Activated CD8-positive, alpha-beta memory T cell treated with anti-CD3 and anti-CD28 coated beads for 1 hour (primary cell): ENCODE measurements at places on chromosomes 6 and 20.

GRCh38 chr20:46595933-46596332, 45.5 kb upstream of the OCSTAMP start:
- DNase-seq, result no peak

DNA sequence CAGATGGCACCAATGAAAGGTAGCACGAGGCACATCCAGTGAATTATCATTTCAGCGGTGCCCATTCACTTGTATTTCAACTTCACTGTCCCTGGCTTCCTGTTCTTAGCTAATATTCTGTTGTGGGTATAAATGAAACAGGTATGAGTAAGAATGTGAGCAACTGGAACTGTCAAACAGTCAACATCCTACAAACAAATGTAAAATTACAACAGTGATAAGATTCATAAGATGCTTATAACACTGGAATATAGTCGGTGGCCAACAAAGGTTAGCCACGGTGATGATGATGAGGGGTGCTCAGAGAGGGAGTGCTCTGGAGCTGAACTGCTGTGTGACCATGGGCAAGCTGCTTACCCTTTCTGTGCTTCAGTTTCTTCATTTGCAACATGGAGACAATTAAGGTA, 74.9 kb upstream of the TOX2 start:
- no peak for DNase-seq

GRCh38 chr6:50815436-50816114, 3.1 kb upstream of the TFAP2B start:
- no peak for DNase-seq

- DNase-seq, result peak; percentile 30
Observed at GRCh38 chr20:35883778-35884540, 70.3 kb downstream of the SCAND1 start.

GRCh38 chr20:5667705-5668528, 82.3 kb upstream of the SHLD1 start:
- DNase-seq, result no peak

- DNase-seq, result no peak
Observed at GRCh38 chr20:23152308-23152892, 66.3 kb upstream of the CD93 start.

DNA sequence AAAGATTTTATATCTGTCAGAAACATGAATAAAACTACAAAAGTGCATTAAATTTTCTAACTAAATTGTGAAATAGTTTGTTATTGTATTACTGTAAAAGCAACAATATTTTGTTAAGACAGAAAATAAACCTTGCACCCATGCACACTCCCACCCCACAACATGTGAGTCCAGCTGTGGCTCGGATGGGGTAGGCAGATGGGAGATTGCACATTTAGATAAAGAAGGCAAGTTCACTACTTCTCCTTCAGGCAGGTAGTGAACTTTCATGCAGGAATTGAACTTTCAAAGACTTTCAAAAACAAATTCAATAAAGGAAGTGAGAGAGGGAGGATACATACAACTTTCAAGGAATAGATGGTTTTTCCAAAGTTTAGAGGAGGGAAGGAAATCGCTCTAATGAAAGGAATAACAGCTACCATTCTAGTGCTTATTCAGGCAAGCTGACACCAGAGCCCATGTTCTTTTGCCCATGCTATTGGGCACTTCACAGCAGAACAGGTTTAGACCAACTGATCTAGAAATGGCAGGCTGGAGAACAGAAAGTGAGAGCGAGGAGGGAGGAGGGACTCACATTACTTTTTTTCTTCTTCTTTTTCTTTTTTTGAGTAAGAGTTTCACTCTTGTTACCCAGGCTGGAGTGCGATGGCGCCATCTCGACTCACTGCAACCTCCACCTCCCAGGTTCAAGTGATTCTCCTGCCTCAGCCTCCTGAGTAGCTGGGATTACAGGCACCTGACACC, 28.5 kb downstream of the SF3B5 start:
- DNase-seq, result no peak

DNA sequence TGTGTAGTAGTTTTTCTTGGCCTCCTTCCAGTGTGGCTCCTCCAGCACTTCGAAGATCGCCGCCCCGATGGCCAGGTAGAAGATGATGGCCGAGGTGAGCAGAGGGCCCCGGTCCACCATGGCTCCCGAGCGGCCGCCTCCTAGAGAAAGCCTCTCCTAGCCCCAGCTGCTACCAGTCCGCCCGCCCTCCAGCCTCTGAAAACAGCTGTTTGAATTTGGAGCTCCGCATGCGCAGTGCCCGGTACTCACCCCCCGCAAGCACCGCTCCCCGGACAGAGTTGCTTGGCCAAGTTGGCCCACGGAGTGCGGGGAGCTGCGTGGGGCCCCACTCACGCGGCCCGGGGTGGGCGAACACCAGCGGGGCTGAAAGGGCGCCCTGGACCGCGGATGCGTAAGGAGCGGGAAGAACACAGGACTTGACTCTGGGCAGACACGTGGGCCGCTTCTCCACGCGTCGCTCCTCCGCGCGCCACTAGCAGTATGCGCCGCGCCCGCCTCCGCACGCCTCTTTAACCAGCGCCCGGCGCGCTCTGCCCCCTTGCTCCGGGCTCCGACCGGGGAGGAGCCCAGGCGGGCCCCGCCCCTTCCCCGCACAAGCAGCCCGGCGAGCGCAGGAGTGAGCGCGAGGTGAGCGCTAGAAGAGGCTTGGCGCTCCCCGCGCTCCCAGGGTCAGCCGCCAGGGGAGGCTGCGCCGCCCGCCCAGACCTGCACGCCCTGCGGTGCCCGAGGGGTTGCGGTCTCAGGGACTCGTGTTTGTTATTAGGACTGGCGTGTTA, at the start of gene KCNK5:
KCNK5 (minus strand) TSS at position 484 of the 776 bp plus-strand sequence; CDS start at position 120, 364 bp downstream.
- DNase-seq, result no peak

GRCh38 chr6:53239526-53239925, 90.9 kb upstream of the GCM1 start:
- no peak for DNase-seq

- no peak for DNase-seq
Observed at GRCh38 chr6:30192076-30192475, 21.1 kb downstream of the TRIM26 start.

DNA sequence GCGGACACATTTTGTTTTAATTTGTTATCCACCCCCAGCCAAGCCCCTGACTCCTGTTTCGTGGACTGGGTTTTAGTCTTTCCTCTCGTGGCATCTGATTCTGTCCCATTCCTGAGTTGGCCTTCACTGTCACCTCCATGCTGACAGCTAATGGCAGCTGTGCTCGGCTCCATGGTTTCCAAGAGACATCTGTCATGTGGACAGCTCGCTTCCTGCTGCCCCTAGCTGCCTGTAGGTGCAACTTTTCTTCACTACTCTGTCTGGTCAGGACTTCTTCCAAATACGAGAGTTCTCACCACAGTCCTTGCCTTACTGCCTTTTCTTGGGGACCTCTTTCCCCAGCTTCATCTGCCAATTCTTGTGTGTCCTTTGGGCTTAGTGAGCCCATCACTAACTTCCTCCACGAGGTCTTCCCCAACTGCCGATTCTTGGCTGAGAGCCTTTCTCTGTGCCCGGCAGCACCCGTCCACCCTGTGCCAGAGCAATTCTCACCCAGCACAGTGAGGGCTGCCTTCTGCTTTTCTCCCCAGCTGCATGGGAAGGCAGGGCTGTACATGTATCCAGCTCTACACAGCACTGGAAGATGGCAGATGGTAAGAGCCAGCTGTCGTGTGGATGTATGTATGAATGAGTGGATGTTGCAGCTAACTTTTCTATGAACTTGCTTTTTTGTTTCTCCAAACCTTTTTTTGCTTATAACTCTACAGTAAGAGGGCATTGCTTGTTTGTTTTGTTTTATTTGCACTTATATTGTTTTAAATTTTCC, 140.4 kb downstream of the F13A1 start:
- no peak for DNase-seq

DNA sequence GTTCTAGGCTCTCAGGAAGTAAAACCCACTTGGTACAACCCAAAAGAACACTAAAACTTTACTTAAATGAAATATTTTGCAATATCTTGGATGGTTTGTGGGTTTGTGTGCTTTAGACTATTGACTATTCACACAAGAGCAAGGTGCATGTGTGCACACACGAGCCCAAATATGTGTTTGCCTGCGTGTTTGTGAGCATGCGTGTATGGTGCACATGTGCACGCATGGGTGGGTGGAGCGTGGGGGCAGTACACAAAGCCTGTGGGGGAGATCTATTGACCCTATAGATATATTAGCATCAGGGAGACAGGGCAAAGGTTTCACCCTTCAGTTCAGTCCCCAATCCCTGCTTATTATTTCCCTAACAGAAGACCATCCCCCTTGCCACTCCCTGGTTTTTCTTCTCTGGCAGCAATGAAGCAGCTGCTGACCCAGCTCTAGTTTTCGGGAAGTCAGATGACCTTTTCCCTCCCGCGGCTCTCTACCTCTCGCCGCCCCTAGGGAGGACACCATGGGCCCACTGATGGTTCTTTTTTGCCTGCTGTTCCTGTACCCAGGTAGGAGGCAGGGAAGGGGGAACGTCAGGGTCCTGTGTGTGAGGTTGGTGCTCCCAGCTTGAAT, at the start of gene C2:
C2 (plus strand) TSS at position 476 of the 621 bp plus-strand sequence; CDS start at position 512, 36 bp downstream.
- DNase-seq, result no peak

DNA sequence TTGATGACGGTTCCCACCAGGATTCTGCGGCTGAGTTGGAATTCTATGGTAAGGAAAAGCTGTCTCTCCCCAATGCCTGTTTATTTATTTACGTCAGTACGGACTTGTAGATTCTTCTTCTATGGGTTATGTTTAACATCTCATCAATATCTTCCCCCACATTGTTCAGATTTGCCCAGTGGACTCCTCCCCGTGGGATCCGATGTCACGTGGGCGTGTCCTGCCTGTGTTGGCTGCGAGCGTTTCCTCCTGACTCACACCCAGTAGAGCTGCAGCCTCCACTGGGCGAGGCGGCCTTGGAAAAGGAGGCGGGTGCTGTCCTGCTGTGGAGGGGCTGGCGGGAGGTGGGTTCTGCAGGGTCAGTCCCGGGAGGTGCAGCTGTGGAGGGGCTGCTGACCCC, 46.8 kb upstream of the SLCO4A1 start:
- no peak for DNase-seq

DNA sequence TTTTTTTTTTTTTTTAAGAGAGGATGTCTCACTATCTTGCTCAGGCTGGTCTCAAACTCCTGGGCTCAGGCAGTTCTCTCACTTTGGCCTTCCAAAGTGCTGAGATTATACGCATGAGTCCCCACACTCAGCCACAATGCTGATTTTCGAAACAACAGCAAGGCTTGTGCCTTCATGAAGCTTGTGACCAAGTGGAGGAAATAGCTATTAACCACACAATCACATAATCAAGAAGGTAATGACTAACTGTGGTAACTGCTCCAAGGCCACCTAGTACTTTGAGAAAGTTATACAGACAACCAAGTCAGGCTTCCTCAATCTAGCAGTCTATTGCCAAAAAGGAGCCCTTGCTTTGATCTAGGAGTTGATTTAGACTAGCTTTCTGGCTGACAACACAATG, 46.3 kb downstream of the SOD2 start:
- DNase-seq, result no peak

GRCh38 chr6:105982761-105983540, 103.2 kb upstream of the PRDM1 start:
- no peak for DNase-seq

- no peak for DNase-seq
Observed at GRCh38 chr20:56414842-56415765, 3.0 kb downstream of the CASS4 start.

GRCh38 chr20:23634044-23634801, 3.5 kb downstream of the CST3 start:
- no peak for DNase-seq

DNA sequence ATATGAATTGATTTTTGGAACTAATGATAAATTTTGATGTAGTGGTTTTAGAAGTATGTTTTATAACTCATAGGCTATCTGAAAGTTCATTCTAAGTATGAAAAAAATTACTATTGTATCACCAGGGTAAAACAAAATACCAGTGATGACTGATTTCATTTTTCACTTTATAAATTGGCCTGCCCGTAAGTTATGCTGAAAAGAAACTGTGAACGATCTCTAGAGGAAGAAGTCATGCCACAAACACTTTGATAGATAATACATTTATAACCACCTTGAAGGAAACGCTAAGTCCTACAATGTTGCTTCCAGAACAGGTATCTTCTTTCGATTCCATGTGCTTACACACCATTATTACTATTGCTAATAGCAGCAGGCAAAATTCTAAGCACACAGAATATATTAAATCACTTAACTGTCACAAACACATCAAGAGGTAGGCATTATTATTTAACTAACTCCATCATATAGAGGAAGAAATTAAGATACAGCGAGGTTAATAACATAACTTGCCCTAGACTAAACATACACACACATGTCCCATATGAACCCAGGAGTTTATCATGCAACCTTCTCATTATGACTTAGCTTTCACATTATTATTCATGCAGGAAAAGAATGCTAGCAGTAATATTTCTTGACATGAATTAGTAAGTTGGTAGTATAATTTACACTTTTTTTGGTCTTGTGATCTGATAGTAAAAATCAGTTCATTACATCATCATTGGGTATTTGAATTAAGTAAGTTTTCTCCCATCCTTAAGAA, 44.7 kb downstream of the RGS17 start:
- no peak for DNase-seq

DNA sequence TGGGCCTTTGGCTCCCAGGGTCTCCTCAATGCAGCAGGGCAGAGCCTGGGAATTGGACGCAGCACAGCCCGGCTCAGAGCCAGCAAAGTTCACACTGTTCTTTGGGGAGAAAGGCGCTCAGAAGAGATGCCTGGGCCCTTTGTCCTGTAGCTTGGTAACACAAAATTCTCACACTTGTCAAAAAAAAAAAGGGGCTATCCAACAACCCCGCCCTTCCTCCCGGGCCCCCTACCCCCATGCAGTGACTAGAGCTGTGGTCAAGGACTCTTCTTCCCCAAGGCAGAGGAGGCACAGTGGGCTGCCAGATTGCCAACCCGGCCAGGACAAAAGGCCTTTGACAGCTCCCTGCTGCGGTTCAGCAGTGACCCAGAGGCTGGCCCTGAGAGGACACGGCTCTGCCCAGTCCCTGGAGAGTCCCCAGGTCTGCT, 2.0 kb downstream of the NKAIN4 start:
- no peak for DNase-seq

DNA sequence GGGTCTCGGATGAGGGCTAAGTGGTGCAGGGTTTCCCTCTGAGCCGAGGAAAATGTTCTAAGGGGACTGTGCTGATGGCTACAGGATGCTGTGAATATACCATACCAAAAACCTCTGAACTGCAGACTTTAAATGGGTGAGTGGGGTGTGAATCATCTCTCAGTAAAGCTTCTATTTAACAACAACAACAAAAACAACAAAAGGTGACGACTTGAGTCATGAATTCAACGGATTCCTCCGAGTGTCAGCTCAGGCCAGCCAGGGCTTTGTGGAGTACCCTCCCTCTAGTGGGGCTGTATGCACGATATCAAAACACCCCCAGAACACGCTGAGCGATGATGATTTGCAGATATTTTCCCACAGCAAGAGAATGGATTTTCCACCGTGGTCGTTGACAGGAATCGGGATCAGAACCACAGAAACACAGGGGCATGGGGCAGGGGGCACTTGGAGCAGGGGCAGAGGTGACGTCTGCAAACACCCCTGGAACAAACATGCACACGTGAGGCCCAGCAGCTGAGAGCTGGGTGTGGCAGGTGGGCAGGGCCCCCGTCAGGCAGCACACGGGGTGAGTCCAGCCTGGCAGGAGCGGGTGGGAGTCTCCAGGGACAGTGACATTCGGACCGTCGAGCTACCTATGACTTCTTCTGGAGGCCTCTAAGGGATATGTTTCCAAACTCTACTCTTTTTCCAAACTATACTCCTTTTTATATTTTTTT, 38.6 kb downstream of the SLC2A4RG start:
- no peak for DNase-seq

GRCh38 chr6:13531956-13532355, 42.4 kb upstream of the SIRT5 start:
- DNase-seq, result no peak

- DNase-seq, result no peak
Observed at GRCh38 chr6:107611094-107611810, 121.3 kb downstream of the SOBP start.
